Renal cortical epithelial cell (primary cell): ENCODE measurements at places on chromosomes 2 and 18. TPM values are rescaled to one million over a fixed set of nuclear protein-coding genes. Genes with fewer than 3 reads are reported as not detected.
A peak's percentile ranks its signal among the peaks of the same experiment; 100 is the strongest.

- no peak for DNase-seq
These were observed 46.6 kb downstream of the BCL2L11 start for GRCh38 chr2:111167076-111167862.

DNA sequence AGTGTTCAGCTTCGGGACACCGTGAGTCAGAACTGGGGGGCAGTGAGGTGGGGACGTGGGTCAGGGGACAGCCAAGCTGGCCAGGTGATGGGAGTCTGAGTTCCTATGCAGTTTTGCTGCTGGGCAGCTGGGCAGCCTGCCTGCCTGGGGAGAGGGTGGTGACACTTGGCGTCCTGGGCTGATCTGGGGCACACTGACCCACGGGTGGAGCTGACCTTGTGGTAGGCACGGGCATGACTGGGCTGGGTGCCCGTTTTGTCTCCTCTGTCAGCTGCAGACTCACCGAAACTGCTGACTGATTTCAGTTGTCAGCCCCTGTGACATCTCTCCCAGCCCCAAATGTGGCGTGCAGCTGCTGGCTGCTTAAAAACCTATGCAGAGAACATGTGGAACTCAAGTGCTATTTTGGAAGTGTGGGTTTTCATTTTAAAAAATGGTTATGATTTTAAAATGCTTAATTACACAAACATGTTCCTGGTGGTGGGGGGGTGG, 32.6 kb upstream of the E2F6 start:
- peak; percentile 11 for DNase-seq

DNA sequence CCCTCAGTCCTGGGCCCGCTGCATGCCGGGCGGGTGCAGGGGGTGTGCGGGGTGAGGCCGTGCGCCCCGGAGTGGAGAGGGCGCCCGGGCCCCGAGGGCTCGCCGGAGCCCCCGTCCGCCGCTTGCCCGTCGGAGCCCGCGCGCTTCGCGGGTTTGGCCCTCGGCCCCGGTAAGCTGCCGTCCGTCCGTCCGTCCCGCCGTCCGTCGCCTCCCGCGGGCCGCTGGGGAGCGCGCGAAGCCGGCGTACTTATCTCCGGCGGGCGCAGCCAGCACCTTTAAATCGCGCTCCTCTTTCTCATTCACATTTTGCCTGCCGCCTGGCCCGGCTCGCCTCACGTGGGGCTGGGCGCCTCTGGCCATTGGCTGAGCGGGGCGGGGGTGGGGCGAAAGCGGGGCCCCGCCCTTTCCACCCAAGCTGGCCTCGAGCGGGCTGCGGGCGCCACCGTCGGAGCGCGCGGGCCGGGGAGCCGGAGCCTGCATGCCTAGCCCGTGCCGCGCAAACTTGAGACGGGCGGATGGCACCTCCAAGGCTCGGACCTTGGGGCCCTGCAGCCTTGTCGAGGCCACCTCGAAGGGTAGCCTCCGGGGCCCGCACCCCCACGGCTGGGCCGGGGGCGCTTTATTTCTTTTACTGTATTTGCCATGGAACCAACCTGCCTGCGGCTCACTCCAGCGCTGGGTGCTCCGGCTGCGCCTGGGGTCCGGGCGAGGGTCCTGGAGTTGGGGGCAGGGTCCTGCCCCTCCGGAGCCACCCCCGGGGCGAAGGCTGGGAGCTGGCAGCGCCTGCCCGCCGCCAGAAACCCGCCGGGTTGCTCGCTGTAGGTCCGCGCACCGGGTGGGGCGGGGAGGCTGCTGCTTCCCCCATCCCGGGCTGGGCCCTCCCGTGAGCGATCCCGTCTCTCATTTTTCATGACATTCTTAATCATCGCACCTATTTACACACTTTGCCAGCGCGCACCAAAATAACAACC, at the start of gene GBX2:
GBX2 (minus strand) TSS at position 277 of the 971 bp plus-strand sequence. CDS start 415 bp downstream, outside the sequence.
- DNase-seq = peak; percentile 36

DNA sequence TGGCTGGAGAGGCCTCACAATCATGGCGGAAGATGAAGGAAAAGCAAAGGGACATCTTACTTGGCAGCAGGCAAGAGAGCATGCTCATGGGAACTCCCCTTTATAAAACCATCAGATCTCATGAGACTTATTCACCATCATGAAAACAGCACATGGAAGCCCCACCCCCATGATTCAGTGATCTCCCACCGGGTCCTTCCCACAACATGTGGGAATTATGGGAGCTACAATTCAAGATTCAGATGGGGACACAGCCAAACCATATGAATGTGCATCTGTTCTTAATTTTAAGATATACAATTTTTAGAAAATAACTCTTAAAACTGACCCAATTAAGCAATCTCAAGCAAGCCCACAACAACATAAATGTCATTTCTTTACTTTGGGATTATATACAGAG, 12.6 kb downstream of the C18orf63 start:
- peak; percentile 9 for DNase-seq

DNA sequence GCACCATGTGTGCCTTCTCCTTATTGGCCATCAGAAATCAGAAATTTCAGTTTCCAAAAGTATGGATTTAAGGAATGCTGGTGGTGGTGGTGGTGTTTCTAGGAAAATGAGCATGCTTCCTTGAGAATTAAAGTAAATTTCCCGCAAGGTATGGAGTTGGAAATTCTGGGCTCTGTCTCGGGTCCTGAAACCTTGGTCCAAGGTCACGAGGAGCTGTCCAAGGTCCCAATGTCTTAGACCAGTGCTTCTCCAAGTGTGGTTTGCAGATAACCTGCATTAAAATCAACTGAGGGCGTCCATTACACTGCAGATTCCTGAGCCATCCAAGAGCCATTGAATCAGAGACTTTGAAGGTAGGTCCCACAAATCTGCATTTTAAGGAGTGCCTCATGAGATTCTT, 210.9 kb upstream of the PKDCC start:
- DNase-seq = peak; percentile 57

DNA sequence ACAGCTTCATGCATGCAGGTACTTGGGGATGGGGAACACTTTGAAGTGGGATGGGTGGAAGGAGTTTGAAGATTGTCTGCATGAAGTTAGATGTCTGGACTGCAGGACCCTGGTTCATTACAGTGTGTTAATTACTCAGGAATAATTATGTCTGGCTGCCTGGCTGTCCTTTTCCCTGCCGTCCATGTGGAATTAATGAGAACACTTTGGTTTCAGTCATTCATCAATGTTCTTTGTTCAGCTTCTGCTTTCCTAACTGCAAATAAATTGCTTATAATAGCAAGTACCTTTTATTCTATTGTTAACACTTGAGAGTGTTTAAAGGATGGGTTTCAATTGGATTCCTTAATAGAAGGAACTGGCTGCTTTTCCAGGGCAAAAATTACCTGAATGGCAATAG, 35.8 kb downstream of the MTCL1 start:
- no peak for DNase-seq

DNA sequence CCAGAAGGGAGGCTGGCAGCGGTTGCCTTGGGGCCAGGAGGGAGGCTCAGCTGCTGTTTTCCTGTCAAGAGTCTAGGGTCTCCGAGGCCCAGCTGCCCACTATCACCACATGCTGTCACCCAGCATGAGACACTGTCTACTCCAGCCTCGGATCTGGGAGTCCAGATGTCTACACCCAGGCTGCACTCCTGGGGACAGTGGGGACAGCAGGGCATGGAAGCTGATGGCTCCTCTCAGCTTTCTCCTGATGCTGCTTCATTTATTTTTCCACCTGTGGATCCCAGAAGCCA, 134.0 kb downstream of the PTGR3 start:
- no peak for DNase-seq

DNA sequence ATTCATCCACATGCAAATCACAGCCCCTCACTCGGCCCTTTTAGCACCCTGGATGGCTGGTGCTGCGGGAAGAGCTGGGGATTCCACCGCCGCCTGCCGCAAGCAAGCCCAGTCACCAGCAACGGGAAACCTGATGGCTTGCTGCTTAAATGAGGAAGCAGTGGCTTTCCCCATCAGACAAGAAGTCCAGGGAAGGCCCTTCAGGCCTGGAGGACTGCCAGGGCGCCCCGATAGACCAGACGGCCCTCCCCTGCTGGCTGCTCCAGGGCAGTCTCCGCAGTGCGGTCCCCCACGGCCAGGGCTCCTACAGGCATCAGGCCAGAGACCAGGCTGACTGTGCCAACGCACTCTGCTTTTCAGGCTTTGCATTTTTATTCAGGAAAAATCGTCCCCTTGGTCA, 439.1 kb downstream of the EIPR1 start:
- no peak for DNase-seq

- peak; percentile 12 for DNase-seq
These were observed 41.6 kb upstream of the ST3GAL5 start for GRCh38 chr2:85930129-85931124.

ARHGEF4 gene
- total RNA-seq = 0.35 and 0.40 TPM in 2 replicates

CYTIP gene
- total RNA-seq = 0.94 TPM in 1 of 2 replicates, not detected in the other

- no peak for DNase-seq
These were observed 204.4 kb downstream of the SRBD1 start for GRCh38 chr2:45406621-45407020.

DNA sequence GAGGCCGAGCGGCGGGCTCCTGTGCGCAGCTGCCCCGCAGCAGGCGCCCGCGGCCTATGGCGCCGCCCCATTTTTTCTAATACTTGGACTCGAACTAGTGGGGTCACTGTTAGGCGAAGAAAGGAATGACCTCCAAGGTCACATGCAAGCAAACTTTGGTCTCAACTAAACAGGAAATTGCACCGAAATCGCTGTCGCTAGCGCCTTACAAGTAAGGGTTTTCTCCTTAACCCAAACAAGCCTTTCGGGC, 339 bp downstream of the ACAA2 start:
- no peak for DNase-seq

- DNase-seq = peak; percentile 42
These were observed 145.1 kb upstream of the ITGB6 start for GRCh38 chr2:160345071-160345764.

- no peak for DNase-seq
These were observed 56.1 kb downstream of the ASAP2 start for GRCh38 chr2:9262671-9263171.

DNA sequence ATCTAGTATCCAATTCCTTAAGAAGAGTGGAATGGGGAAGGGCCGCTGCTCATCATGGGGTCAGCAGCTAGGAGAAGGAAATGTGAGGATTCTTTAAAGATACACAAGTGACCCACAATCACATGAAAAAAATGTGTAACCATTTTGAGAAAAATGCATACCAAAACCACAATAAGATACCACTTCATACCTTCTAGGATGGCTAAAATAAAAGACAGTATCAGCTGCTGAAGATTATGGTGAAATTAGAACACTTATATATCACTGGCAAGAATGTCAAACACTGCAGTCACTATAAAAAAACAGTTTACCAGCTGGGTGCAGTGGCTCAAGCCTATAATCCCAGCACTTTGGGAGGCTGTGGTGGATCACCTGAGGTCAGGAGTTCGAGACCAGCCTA, 67.9 kb downstream of the C2orf74 start:
- DNase-seq = no peak

- no peak for DNase-seq
These were observed 65.9 kb upstream of the ZFP36L2 start for GRCh38 chr2:43292297-43292696.

TUBA4B gene
- 0.25 TPM in 1 of 2 replicates, not detected in the other for total RNA-seq

GRCh38 chr2:59774821-59775433, 778.5 kb downstream of the BCL11A start:
- no peak for DNase-seq

- no peak for DNase-seq
These were observed 117.4 kb upstream of the DNAJC10 start for GRCh38 chr2:182598626-182599025.

DNA sequence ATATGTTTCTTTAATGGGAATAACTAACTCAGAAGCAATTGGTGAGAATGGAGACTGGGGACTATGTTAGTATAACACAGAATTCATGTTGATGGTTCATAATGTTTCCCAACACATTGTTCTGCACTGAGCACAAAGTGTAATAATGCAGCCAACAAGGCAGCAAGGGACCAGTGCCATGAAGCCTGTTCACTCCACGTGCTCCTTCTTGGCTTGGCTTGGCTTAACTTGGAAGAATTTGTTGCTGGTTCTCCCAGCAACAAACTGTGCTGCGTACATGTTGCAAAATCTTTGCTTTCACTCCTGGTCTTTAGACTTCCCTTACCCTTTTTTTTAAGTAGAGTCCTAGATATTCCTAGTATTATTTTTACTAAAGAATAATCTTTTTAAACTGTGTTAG, 129.7 kb downstream of the MAP3K20 start:
- DNase-seq = no peak

GRCh38 chr2:112692495-112692911, 28.3 kb upstream of the NT5DC4 start:
- DNase-seq = peak; percentile 99

DNA sequence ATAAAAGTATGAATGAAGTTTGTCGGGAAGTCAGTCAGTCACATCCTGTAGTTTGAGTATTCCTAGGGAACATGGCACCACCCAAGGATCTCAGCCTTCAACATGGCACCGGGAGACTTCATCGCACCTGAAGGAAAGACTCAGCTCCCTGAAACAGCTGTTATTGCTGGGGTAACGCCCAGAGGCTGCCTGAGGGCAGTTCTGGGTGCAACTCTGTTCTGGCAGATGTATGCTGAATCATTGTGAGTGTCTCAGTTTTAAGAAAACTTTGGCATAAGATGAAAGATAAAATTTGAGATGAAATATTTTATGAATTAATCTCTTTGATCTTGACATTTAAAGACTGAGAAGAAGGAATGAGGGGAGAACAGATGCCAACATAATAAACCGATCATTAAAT, 49.9 kb upstream of the SERPINB2 start:
- DNase-seq = no peak

DNA sequence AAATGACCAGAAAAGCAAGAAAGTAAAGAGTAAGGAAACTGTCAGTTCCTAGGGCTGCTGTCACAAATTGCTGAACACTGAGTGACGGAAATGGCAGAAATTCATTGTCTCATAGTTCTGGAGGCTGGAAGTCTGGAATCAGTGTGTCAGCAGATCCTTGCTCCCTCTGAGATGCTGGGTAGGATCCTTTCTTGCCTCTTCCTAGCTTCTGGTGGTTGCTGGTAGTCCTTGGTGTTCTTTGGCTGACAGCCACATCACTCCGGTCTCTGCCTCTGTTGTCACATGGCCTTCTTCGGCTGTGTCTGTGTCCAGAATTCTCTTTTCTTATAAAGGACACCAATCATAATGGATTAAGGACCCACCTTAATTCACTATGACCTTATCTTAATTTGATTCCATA, 21.9 kb downstream of the PLEKHB2 start:
- DNase-seq = no peak

ADAM23 gene
- total RNA-seq = not detected in 2 replicates

GRCh38 chr18:42980426-42980825, 135.1 kb downstream of the RIT2 start:
- peak; percentile 30 for DNase-seq

DNA sequence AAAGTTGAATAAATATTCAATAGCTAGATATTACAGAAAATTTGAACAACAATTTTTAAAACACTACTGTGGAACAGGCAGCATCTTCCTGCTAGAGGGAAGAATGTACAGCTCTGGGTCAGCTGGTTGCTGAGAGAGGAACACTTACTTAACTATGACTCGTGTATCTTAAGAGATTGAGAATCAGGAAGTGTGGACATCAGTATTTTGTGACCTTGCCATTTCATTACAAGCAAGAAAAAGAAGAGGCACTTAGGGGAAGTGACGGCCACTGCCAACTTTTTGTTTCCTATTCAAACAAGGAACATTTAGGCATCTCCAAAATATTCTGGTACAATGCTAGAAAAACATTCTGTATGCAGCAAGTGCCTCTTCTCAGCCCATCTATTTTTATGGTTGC, 45.9 kb downstream of the ITPRID2 start:
- DNase-seq = peak; percentile 62

FABP1 gene
- total RNA-seq = not detected in 2 replicates
